Muscle of leg (tissue), 16 donors: ENCODE measurements at places on chromosomes 1 and 21. TPM values are rescaled to one million over a fixed set of nuclear protein-coding genes. Genes with fewer than 3 reads are reported as not detected.

The KRTAP20-2 gene
- total RNA-seq = not detected

The TLR5 gene
- total RNA-seq = 3.8 TPM

The FCRL1 gene
- total RNA-seq = 0.09 TPM

The RGS1 gene
- total RNA-seq = 3.0 TPM

The SRGAP2B gene
- total RNA-seq = 26.2 TPM

The PRAMEF26 gene
- total RNA-seq = not detected

The BATF3 gene
- 2.3 TPM for total RNA-seq

The SEMA4A gene
- 2.5 TPM for total RNA-seq

The LCE1B gene
- total RNA-seq = not detected

The ZZZ3 gene
- total RNA-seq = 56.8 TPM

The IFNLR1 gene
- 0.04 TPM for total RNA-seq

The SPEN gene
- total RNA-seq = 22.8 TPM

The SF3B4 gene
- total RNA-seq = 7.1 TPM

The ADGRL2 gene
- 76.9 TPM for total RNA-seq

The PFKFB2 gene
- 4.3 TPM for total RNA-seq

The OR2M3 gene
- total RNA-seq = not detected

The OR2L5 gene
- total RNA-seq = not detected

The VWA5B1 gene
- 0.04 TPM for total RNA-seq

The NTNG1 gene
- total RNA-seq = 12.4 TPM

The TDRKH gene
- 3.1 TPM for total RNA-seq

The PLA2G2F gene
- total RNA-seq = not detected

The LEMD1 gene
- not detected for total RNA-seq

The COL16A1 gene
- total RNA-seq = 229 TPM

The NHLH1 gene
- 0.04 TPM for total RNA-seq
